Activated naive CD8-positive, alpha-beta T cell treated with anti-CD3 and anti-CD28 coated beads, Interleukin-2, amount 10 ng/mL, durations not matched to agents 7 days and 5 days (primary cell): ENCODE measurements at places on chromosomes 12 and 14.

DNA sequence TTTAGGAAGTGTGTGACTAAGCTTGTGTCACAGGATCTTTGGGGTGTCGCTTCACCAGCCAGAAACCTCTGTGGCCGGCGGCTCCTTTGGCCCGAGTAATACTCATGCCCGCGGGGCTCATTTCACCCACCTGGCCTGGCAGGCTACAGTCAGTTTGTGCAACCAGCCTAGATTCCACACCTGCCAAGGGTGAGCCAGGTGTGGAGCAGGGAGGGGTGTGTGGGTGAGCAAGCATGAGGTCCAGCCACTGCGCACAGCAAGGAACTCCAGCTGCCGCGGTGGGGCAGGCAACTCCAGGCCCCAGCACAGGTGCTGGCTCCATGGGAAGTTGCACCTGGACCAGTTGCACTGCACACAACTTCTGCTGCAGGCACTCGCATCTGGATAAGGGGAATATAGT is 462.3 kb upstream of the LRFN5 start:
- no peak for DNase-seq

- no peak for DNase-seq
These were observed 432.2 kb downstream of the RAD51B start for GRCh38 chr14:68251769-68252100.

GRCh38 chr12:110807640-110808039 is 39.1 kb upstream of the CCDC63 start:
- DNase-seq, result no peak

DNA sequence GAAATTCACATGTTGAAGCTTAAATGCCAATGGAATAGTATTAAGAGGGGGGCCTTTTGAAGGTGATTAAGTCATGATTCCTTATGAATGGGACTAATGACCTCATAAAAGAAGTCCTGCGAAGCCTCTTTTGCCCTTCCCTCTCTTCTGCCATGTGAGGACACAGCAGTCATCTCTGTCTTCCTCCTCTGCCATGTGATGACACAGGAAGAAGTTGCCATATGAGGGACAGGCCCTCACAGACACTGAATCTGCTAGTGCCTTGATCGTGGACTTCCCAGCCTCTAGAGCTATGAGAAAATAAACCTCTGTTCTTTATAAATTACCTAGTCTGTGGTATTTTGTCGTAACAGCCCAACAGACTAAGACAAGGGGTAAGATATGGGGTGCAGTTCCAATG is 100.7 kb downstream of the VCPKMT start:
- no peak for DNase-seq

- DNase-seq, result no peak
These were observed 3.2 kb downstream of the METTL25 start for GRCh38 chr12:82361461-82361915.

DNA sequence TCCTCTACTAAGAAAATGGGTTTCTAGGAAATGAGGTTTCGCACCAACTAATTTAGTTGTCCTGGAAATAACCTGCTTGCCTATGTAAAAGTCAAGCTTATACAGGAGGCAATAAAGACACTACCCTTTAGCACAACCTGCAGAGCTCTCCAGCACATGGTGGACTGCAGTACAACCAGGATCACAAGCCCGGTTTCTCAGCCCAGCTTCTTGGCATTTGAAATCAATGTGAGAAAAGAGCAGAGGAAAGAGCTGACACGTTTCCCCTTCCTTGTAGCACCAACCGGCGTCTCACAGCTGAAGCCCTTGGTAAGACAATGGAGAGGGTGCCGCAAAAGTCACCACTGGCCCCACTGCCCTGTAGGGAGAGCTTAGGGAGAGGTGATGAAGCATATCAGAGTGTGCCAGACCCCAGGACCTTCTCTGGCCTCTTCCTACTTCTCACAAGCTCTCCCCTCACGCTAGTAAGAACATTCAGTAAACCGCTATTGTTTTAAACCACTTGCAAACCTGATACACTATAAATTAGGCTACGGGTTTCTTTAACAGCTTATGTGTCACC is 8.6 kb downstream of the SPTLC2 start:
- peak; percentile 44 for DNase-seq

- no peak for DNase-seq
These were observed 3.0 kb downstream of the NUAK1 start for GRCh38 chr12:106135781-106136180.

DNA sequence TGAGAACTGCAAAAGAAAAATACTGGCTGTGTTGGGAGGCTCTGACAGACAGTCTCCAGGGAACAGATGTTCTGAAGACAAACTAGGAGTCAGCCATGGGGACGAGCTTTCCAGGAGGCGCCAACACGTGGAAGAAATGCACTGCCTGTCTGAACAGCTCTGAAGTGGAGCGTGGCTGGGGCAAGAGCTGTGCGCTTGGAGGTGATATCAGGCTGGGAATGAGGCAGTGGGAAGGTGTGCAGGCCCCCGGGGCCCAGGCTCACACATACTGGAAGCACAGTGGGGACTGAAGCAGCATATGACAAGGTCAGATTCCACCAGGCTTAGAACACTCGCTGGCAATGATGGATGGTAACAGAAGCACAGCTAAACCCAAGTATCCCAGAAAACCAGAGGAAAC is 17.5 kb downstream of the APPL2 start:
- no peak for DNase-seq

GRCh38 chr14:23670481-23670880 is 34.3 kb downstream of the DHRS2 start:
- no peak for DNase-seq

GRCh38 chr14:70716483-70716882 is 74.8 kb downstream of the TTC9 start:
- no peak for DNase-seq

DNA sequence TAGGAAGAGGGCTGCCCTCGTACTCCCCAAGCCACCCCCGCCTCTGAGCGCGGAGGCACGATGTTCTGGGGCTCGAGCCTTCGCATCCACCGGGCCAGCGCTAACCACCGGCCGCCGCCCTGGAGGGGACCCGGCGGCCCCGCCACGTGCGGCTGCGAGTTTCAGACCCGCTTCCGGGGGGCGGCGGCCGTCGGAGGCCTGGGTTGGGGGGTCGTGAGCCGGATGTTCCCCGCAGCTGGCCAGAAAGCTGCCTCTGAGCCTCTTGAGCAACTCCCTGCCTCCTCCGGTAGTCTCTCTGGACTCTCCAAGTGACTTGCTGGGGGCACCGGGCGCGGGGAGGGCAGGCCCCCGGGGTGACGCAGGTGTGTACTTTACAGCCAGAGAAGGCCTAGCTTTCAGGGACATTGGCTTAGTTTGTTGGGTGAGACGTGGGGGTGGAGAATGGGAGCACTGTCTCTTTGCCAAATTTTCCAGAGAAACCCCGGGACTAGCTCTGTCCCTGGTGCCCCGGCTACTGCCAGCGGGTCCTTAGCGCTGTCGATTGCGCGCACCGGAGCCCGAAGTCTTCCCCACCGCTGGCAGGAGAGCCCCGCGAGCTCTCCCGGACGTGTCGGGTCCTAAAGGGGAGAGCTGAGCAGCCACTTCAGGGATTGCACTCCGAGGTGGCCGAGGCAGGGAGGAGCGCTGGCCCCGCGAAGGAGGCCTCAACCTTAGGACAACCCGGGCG is 15.6 kb downstream of the OTX2 start:
- DNase-seq, result peak; percentile 25

GRCh38 chr12:810116-810515 is 57.7 kb downstream of the WNK1 start:
- no peak for DNase-seq

- DNase-seq, result no peak
These were observed 37.8 kb upstream of the NUAK1 start for GRCh38 chr12:106176560-106176959.

- no peak for DNase-seq
These were observed 167.9 kb downstream of the DICER1 start for GRCh38 chr14:94989417-94989816.

- DNase-seq, result no peak
These were observed 439.1 kb downstream of the NPAS3 start for GRCh38 chr14:33377596-33378390.

GRCh38 chr14:91387951-91388381 is 29.7 kb downstream of the CCDC88C start:
- no peak for DNase-seq

- peak; percentile 43 for DNase-seq
These were observed 6.5 kb downstream of the NECAP1 start for GRCh38 chr12:8088574-8088973.

DNA sequence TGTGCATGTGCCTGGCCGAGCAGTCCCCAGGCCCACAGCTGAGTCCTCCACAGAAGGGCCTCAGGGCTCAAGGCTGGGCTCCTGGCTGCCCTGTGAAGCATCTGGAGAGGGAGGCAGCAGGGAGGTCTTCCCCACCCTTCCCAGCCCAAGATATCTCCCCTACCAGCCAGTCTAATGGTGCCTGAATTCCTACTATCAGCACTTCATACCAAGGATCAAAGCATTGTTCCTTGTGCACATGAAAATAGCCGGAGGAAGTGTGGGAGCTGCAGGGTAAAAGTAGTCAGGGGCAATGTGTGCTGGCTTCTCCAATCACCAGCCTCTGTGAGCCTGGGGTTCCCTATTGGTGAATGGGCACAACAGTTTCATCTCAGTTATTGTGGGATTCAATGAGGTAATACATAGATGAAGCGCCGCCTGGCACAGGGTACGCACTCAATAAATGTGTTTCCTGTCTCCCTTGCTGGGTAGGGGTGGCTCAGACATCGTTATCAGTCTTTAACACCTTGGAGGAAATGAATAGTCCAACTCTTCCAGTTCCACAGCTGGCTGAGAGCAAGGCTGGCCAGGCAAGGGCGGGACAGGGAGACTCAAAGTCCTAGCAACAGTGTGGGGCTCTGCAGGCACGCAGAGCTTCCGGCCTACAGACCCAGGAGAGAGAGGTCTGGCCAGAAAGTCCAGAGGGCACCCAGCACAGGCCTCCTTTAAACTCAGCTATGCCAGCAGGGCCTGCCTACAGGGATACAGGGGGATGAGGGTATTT is 39.1 kb upstream of the PNMA1 start:
- no peak for DNase-seq

- DNase-seq, result no peak
These were observed 38.5 kb downstream of the PPP2R5E start for GRCh38 chr14:63504648-63505047.

DNA sequence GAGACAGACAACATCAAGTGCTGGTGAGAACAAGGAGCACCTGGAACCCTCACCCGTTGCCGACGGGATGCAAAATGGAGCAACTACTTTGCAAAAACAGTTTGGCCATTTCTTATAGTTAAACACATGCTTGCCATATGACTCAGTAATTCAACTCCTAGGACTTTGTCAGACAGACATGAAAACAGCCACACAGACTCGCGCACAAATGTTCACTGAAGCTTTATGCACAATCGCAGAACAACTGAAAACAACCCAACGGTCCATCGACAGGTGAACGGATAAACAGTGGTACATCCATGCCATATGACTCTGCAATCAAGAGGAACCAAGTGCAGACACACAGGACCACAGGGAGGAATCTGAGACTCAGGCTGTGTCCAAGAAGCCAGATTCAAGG is 30.8 kb downstream of the NCOR2 start:
- no peak for DNase-seq

- DNase-seq, result no peak
These were observed 12.2 kb downstream of the GPR84 start for GRCh38 chr12:54352022-54352531.

- DNase-seq, result no peak
These were observed 768.8 kb upstream of the NOVA1 start for GRCh38 chr14:27366596-27366995.

GRCh38 chr12:47551426-47551851 is 154.4 kb downstream of the RPAP3 start:
- DNase-seq, result no peak

GRCh38 chr12:54937376-54937775 is 47.2 kb downstream of the TESPA1 start:
- no peak for DNase-seq

DNA sequence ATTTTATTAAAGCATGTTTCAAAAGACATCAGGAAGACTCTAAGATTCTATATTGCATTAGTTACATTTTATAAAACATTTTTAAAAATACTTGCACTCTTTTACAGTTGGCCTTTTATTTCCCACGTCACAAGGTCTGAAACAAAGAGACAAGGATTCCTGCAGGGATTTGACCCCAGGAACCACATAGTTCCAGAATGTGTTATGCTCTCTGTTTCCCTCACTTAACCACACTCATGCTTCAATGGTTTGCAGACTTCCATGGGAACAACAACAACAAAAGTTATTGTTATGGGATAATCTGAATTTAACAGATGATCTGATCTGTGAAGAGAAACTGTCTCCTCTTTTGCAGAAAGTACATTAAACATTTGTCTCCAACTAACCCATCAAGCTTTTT is 104.3 kb upstream of the PPFIA2 start:
- DNase-seq, result no peak

GRCh38 chr12:26817183-26817591 is 15.8 kb downstream of the ITPR2 start:
- no peak for DNase-seq

DNA sequence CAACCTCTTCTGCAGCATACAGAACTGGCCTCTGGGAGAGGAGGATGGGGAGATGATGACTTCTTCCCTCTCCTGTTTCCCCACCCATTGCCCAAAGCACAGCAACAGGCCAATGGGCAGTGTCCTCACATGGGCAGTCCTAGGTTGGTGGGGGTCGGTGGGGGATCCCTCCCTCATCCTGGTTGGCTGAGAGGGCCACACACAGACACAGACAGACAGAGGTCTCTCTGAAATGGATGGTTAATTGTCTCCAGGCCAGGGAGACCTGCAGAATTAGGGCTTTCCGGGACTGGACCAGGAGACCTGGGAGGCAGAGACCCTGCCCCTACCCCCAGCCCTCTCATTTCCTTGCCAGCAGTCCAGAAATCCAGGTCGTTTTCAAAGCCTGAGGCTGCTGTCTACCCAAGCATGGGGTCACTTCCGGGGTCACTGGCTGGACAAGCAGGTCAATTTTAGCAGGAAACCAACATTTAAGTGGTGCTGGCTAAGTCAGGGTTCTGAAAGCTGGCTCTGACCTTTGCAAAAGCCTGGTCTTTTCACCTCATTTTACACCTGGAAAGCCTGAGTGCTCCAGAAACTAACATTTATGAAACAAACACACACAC is 48.6 kb upstream of the TBX3 start:
- DNase-seq, result no peak

DNA sequence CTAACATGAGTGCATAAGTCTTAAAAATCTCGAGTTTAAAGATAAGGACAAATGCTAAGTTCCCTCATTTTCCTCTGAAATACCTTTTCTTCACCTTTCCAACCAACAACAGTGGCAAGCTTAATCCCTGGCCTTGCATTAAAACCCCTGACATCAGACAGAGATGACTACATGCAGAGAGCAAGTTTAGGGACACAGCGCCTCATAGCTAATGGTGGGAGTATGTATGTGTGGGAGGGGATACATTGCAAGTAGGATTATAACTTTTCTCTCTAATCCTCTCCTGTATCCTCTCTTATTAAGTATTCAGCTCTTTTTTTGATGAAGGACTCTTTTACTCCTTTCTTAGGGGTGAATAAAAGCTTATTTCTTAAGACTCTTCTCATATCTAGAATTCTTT is 547.1 kb downstream of the CCER1 start:
- DNase-seq, result no peak

- no peak for DNase-seq
These were observed 70.5 kb downstream of the TMX1 start for GRCh38 chr14:51310505-51310944.

- DNase-seq, result no peak
These were observed 42.5 kb downstream of the LRP6 start for GRCh38 chr12:12224240-12224940.
